ENCODE measurements at places on chromosomes 12 and 14.

DNA sequence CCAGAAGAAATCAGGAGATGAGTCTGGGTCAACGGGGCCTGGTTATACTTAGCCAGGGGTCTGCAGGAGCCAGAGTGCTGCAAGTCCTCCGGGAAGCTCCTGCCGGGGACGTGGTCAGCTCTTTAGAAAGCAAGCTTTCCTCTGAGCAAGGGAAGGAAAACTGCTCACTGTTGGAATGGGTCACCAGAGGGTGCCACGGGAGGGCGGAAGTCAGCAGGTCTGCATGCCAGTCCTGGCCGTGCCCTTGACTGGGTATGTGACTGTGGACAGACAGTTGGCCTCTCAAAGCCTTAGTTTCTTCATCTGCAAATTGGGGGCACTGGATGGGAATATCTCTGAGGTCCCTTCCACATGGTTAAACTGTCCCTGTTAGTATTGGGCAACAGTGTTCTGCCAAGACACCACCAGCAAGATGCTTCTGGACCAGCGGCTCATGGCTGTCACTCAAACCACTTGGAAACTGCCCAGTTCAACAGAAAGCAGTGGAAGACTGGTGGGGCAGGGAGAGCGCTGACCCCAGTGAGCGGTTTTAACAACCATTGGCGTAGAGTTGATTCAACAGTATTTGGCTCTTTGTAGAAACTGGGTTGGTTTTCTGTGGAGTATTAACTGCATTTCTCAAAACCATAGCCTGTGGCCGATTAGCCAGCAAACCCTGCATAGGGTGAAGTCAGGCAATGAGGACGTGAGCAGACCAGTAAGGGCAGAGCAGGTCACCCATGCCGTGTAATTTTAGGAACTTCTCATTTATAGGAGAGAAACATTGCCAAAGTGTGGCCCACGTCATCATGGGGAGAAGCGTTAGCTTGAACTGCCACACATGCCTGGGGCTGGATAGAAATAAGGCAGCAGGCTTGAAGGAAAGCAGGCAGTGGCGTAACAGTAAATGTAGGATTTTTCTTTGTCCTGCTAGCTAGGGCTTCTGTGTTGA lies 163.9 kb upstream of the PRMT8 start:
- no peaks in the 10 kb centered on the region for H3K36me3 ChIP-seq
- H3K27me3 ChIP-seq = no peaks in the 10 kb centered on the region
- no peak overlapping the region for H3K4me3 ChIP-seq
- no peak overlapping the region for H3K27ac ChIP-seq

GRCh38 chr12:113896841-113897240 lies 69.3 kb downstream of the RBM19 start:
- H3K4me3 ChIP-seq = no peak overlapping the region
- no peaks in the 10 kb centered on the region for H3K4me1 ChIP-seq
- DNase-seq = no peak

DNA sequence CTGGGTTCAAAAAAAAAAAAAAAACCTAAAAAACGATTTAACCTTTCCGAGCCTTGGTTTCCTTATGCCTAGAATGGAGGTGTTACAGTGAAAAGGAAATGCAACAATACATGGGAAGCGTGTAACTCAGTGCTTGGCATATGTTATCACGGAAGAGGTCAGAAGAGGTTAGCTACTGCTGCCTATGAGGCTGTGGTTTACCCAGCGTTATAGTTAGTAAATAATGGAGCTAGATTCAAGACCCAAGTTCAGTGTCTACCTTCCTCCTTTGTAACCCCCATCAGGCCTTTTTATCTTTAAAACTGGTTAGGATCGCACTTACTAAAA lies 839 bp downstream of the IFT43 start:
- H3K36me3 ChIP-seq = no peaks in the 10 kb centered on the region
- peaks cover 5% of the 10 kb centered on the region for H3K4me1 ChIP-seq
- DNase-seq = no peak
- peak overlapping the region; percentile 89 for H3K27ac ChIP-seq

GRCh38 chr12:89231686-89232085 lies 120.6 kb downstream of the DUSP6 start:
- no peak for DNase-seq
- H3K4me1 ChIP-seq = no peaks in the 10 kb centered on the region
- no peaks in the 10 kb centered on the region for H3K36me3 ChIP-seq
- no peaks in the 10 kb centered on the region for H3K27me3 ChIP-seq

DNA sequence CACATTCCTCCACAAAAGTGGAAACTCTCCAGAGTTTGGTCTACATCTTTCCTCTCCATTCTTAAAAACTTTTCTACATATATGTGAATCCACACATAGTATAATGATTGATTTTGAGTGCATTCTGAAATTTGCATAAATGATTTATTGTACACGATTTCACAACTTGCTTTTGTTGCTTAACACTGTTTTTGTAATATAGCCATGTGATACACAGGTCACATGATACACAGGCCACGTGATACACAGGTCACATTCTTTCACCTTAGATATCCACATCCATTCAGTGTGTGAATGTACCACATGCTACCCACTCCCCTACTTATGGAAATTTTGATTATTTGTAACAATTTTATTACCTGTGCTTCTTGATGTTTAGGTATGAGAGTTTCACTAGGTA lies 319.1 kb downstream of the ZFP36L1 start:
- no peaks in the 10 kb centered on the region for H3K4me1 ChIP-seq
- no peak overlapping the region for H3K4me3 ChIP-seq
- peak overlapping the region; percentile 39 for H3K27ac ChIP-seq
- DNase-seq = no peak

DNA sequence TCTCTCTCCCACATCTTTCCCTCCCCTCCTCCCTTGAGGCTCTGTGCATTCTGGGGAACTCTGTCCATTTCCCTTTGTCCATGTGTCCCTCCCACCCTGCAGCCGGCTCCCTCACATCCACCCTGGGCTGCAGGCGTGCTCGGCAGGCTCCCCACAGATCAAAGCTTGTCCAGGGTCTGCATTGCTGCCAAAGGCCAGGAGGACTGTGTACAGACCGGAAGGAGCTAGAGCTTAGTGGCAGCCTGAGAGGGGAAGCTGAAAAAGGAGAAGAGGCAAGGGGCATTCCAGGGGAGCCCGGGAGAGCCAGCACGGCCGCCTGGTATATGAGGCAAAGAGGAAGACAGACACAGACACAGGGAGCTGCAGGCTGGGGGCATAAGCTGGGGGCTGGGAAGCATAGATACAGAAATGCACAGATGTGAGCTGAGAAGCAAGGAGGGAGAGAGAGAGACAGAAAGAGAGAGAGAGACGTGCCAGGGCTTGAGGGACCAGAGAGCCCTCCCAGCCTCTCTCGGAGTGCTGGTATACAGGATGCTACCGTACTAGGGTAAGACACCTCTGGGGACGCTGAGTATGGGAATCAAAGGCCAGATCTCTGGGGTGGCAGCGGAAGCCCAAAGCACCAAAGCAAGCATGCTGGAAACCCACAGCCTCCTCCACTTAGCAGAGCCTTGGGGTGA lies 3.3 kb downstream of the CD4 start:
- H3K4me1 ChIP-seq = no peaks in the 10 kb centered on the region
- no peak overlapping the region for H3K27ac ChIP-seq
- no peak overlapping the region for H3K4me3 ChIP-seq
- no peaks in the 10 kb centered on the region for H3K36me3 ChIP-seq

DNA sequence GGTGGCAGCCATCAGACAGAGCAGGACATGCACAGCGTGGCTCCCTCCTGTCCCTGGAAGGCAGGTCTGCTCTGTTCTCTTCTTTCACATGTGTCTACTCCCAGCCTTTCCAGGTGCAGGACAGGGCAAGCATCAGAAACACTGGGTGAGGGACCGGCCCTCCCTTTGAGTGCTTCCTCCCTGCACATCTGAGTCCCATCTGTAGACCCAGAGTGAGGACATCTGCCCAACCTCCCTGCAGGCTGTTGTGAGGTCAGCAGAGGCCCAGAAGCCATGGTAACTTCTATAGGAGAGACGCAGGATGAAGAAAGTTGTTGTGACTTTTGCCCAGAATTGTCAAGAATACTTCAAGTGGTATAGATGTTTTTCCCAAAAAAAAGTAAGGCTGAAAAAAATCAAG lies 282.7 kb downstream of the CACNA1C start:
- DNase-seq = no peak
- H3K27me3 ChIP-seq = no peaks in the 10 kb centered on the region
- H3K36me3 ChIP-seq = no peaks in the 10 kb centered on the region
- H3K4me1 ChIP-seq = no peaks in the 10 kb centered on the region

- no peaks in the 10 kb centered on the region for H3K27me3 ChIP-seq
- no peaks in the 10 kb centered on the region for H3K36me3 ChIP-seq
- no peak overlapping the region for H3K27ac ChIP-seq
- no peaks in the 10 kb centered on the region for H3K4me1 ChIP-seq
Measured at GRCh38 chr12:95178136-95178535, 39.1 kb downstream of the FGD6 start.

GRCh38 chr12:93634416-93634815 lies 42.8 kb upstream of the CRADD start:
- no peaks in the 10 kb centered on the region for H3K36me3 ChIP-seq
- H3K27ac ChIP-seq = no peak overlapping the region
- no peak overlapping the region for H3K4me3 ChIP-seq

GRCh38 chr12:21987755-21988154 lies 46.5 kb upstream of the ABCC9 start:
- no peak overlapping the region for H3K27ac ChIP-seq
- no peak overlapping the region for H3K4me3 ChIP-seq
- DNase-seq = no peak
- no peaks in the 10 kb centered on the region for H3K36me3 ChIP-seq
- H3K27me3 ChIP-seq = no peaks in the 10 kb centered on the region
- no peaks in the 10 kb centered on the region for H3K4me1 ChIP-seq

GRCh38 chr12:82627799-82628198 lies 58.9 kb upstream of the TMTC2 start:
- no peak overlapping the region for H3K27ac ChIP-seq
- no peaks in the 10 kb centered on the region for H3K4me1 ChIP-seq

DNA sequence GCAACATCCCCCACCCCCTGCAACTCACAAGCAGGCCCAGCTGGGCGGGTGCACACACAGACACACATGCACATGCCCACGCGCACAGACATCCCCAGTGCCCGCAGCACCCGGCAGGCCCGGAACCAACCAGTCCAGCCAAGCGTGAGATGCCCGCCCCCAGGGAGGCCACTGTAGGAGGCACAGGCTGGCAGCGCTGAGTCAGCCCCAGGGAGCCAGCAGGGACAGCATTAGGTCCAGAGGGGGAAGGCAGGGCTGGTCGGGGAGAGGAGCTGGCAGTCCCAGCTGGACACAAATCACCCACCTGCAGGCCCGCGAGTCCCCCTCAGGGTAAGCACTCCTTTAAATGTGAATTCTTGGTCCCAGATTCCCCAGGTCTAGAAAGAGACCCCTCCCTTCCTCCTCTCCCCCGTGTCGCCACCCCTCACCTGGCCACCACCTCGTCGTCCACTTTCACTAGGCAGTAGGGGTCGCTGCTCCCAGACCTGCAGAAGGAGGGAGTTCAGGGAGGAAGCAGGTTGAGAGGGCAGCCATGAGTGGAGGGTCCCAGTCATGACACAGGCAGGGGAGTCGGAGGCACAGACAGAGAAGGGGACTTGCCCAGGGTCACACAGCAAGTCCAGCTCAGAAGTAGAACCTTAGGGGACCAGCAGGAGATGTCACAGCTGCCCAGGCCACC lies 5.0 kb downstream of the RASAL1 start:
- H3K4me3 ChIP-seq = no peak overlapping the region
- no peak for DNase-seq
- H3K36me3 ChIP-seq = no peaks in the 10 kb centered on the region
- peaks cover 7% of the 10 kb centered on the region for H3K27me3 ChIP-seq
- no peak overlapping the region for H3K27ac ChIP-seq
- no peaks in the 10 kb centered on the region for H3K4me1 ChIP-seq

DNA sequence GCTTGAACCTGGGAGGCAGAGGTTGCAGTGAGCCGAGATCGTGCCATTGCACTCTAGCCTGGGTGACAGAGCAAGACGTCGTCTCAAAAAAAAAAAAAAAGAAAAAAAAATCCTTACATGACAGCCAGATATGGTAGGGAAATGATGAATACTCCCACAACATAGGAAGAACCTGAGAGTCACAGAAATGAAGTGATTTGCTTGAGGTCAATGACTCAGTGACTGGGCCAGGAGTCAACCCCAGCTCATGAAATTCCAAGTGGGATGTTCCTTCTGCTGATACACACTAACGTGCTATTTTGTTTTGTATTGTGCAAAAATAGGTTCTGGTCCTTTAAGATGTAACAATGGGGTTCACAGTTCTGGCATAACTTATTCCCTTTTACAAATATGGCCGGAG lies 9.0 kb downstream of the RHOF start:
- H3K4me3 ChIP-seq = no peak overlapping the region
- H3K27ac ChIP-seq = no peak overlapping the region
- H3K36me3 ChIP-seq = no peaks in the 10 kb centered on the region
- H3K4me1 ChIP-seq = peaks cover 5% of the 10 kb centered on the region

DNA sequence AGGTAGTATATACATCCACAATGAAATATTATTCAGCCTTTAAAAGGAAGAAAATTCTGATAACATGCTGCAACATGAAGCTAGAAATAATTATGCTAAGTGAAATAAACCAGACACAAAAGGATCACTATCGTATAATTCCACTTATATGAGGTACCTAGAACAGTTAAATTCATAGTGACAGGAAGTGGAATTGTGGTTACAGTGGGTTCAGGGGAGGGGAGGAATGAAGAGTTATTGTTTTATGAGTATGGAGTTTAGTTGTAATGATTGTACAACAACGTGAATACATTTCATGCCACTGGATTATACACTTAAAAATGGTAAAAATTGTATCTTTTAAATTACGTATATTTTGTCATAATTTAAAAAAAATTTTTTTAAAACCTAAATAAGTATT lies 21.0 kb downstream of the EEA1 start:
- H3K36me3 ChIP-seq = no peaks in the 10 kb centered on the region
- DNase-seq = no peak
- no peak overlapping the region for H3K27ac ChIP-seq
- H3K4me3 ChIP-seq = no peak overlapping the region
- H3K4me1 ChIP-seq = no peaks in the 10 kb centered on the region

DNA sequence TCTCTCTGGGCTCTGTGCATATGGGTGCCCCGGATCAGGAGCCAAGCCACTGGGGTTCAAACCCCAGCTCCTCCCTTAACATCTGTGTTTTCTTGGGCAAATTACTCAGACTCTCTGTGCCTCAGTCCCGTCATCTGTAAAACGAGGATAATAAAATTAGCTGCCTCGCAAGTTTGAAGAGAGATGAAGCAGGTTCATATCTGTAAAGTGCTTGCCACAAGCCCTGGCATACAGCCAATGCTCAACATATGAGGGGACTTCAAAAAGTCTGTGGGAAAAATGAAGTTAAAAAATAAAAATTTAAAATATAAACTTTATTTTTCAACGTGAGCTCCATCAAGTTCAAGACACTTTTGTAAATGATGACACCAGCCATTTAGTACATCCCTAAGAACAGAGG lies 276.7 kb downstream of the FOXN3 start:
- no peak overlapping the region for H3K27ac ChIP-seq
- no peaks in the 10 kb centered on the region for H3K36me3 ChIP-seq
- no peaks in the 10 kb centered on the region for H3K27me3 ChIP-seq
- DNase-seq = no peak
- no peak overlapping the region for H3K4me3 ChIP-seq
- no peaks in the 10 kb centered on the region for H3K4me1 ChIP-seq

- no peak for DNase-seq
- no peaks in the 10 kb centered on the region for H3K4me1 ChIP-seq
- peak within 1 kb of the TSS; percentile 18 for H3K4me3 ChIP-seq
Measured at GRCh38 chr14:64293976-64294671, at the start of gene ESR2. Gene ESR2 (minus strand): TSS chr14:64294371. CDS start chr14:64282985, 11,386 bp downstream.

GRCh38 chr12:79681008-79681590 lies 9.7 kb downstream of the PAWR start:
- H3K27me3 ChIP-seq = no peaks in the 10 kb centered on the region
- peaks cover 8% of the 10 kb centered on the region for H3K4me1 ChIP-seq
- no peak overlapping the region for H3K4me3 ChIP-seq
- no peak overlapping the region for H3K27ac ChIP-seq
- no peak for DNase-seq
